ENCODE measurements at places on chromosomes 7 and 10.
A peak's percentile ranks its signal among the peaks of the same experiment; 100 is the strongest.

DNA sequence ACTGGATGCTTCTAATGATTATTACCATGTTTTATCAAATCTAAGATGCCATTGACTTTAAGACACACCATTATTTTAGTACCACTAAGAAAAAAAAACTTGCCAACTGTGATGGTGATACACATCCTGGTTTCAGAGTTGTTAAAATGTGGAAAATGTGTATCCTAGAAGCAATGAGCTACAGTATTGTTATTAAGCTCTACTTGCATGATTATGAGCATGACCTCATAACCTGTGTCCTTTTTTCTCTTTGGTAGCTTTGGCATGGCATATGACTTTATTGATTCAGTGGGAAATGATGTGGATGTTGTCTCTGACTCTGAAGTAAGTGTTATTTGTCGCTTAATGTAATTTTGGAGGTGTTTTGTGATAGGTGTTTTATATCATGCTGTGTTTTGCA lies 3.3 kb downstream of the EDRF1 start:
- DNase-seq: no peak

- no peak for DNase-seq
These were observed 4.9 kb downstream of the IPMK start for GRCh38 chr10:58262766-58263165.

DNA sequence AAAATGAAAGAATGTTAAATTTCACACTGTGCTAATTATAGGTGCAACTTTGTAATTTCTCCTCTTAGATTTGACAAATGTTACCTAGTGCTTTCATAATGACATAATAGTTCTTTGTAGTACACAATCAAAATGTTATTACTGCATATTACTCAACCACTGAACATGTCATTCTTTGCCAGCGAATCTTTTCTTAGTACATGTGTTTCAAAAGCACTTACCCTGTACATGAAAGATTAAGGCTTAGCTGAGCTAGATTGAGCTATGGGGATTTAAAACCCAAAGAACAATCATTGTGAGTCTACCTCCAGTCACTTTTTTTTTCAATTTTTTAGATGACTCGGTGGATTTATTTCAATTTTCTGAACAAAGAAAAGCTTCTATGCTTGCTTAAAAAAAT lies 123.5 kb upstream of the FERD3L start:
- DNase-seq: peak; percentile 76

DNA sequence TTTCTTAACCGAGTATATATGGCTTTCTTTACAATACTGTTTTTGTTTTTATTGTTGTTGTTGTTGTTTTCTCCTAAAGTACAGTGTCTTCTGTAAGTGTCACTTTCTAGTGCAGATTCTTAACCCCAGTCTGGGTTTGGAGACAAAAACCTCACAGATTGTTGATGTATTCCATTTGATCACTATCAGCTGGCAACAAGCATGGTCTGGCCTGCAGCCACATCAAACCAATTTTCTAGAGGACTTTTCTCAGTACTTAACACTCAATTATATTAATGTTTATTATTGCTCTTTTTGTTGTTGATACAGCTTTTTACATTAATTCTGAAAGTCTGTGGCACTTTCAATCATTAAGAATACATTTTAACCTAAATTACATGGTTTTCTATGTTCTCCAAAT lies 17.1 kb downstream of the LRRN3 start:
- DNase-seq: no peak

GRCh38 chr10:31219306-31219705 lies 99.7 kb upstream of the ZEB1 start:
- no peak for DNase-seq

DNA sequence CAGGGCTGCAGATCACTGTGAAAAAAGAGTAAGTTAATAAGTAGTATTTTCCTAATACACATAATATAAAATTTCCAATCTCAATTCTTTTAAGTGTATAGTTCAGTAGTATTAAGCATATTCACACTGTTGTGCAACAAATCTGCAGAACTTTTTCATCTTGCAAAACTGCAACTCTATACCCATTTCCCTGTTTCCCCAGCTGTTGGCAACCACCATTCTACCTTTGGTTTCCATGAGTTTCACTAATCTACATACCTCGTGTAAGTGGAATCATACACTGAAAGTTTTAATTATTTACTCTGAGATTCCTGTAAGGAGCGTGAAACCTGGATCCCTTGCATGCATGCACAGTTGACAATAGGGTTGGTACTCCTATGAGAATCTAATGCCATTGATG lies 155.4 kb downstream of the ZPBP start:
- no peak for DNase-seq

DNA sequence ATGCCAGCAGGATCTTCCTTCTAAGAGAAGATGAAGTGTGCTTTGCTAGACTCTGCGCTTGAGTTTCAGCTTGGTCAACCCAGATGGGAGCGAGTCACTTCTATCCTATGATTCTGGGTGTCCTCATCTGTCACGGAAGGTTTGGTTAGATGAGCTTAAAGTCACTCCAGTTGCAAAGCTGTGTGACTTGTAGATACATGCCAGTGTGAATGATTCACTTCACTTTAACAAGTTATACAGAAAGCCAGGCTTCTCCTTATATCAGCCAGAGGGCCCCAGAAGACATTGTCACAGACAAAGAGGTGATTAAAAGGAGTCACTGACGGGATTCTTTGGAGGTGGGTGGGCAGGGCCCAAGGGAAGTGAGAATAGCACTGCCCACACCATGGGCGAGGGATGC lies 122.6 kb upstream of the PFKP start:
- DNase-seq: no peak

- DNase-seq: peak; percentile 47
These were observed 1.8 kb downstream of the CCDC186 start for GRCh38 chr10:114172216-114172615.

- no peak for DNase-seq
These were observed 35.3 kb downstream of the RASGEF1A start for GRCh38 chr10:43231523-43232078.

DNA sequence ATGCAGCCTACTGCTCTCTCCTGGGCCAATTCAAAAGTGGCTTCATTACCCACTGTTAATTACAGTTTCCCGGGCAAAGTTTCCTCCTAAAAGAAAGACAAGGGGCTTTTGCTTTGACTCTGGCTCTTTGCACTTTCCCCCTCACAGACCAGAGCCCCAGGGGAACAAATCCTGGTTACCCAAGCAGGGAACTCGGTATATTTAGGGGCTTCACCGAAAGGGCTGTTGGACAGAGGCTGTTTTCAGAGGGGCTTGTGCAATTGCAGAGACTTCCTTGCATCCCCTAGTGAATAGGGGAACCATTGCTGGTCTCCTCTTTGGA lies 7.0 kb downstream of the CPA1 start:
- no peak for DNase-seq

GRCh38 chr7:130669085-130669700 lies 645 bp upstream of the COPG2 start:
- DNase-seq: peak; percentile 24

- DNase-seq: no peak
These were observed 146.6 kb downstream of the SH3PXD2A start for GRCh38 chr10:103708627-103709288.

GRCh38 chr7:137025469-137026175 lies 157.2 kb downstream of the CHRM2 start:
- peak; percentile 73 for DNase-seq

GRCh38 chr7:17109020-17109419 lies 189.4 kb upstream of the AHR start:
- DNase-seq: peak; percentile 83

GRCh38 chr10:127175357-127176110 lies 20.9 kb downstream of the INSYN2A start:
- DNase-seq: no peak

GRCh38 chr7:80432166-80432565 lies 79.7 kb downstream of the GNAT3 start:
- no peak for DNase-seq

DNA sequence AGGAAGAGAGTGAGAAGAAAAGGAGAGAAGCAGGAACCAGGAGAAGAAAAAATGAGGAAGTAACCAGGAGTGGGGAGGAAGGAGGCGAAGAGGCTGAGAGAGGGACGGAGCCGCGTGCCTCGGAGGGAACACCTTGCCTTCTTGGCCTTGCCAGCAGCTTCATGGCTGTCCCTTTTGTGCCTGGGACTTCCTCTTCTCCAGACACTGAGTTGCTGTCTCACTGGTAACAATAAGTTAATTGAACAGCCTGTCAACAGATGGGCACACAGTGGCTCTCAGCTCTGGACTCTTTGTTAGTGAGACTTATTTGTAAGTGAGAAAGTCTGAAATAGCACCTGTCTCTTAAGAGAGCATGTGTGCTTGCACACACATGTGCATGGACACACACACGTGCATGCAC lies 83.2 kb downstream of the GATA3 start:
- no peak for DNase-seq

DNA sequence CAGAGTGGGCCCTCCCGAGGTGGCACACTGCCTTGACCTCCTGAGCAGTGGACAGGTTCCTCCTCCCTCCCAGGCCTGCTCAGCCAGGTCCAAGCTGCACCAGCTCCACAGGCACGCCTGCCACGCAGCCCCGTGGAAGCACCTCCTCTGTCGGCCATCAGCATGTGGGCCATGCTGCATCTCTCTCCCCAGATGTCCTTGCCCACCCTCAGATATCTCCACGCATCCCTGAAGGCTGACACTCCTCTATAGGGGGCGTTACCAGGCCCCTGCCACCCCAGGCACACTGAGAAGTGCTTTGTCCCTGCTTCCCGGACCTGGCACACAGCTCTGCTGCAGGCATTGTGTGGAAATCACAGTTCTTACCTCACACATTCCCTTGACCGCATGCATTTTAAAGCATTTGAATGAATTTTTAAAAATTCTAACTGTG lies 598.5 kb downstream of the SDK1 start:
- DNase-seq: peak; percentile 13

DNA sequence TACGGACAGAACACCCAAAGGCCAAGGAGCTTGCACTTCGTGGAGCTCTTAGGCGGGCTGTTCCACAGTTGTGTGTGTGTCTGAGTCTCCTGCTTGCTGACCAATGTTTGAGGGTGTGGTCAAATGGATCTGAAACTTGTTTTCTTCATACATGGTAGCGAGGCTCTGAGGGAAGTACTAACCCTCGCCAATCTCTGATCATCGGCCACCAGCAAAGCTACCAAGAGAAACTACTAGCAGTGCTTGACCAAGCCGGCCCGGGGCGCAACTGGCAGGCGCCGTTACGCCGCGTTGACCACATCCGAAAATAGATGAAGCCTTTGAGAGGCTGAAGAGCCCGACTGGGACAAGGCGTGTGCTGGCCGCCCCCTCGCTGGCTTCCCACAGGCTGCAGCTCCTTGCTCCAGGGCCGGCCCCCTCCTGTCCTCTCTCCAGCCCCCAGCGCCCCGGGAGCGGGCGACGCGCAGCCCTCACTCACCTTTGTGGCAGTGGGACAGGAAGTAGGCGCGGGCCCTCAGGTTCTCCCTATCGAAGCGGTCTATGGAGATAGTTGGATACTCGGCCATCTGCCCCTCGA lies 384 bp downstream of the DCLRE1C start:
- peak; percentile 78 for DNase-seq

GRCh38 chr10:102394801-102395399 lies 605 bp upstream of the NFKB2 start:
- DNase-seq: peak; percentile 70

DNA sequence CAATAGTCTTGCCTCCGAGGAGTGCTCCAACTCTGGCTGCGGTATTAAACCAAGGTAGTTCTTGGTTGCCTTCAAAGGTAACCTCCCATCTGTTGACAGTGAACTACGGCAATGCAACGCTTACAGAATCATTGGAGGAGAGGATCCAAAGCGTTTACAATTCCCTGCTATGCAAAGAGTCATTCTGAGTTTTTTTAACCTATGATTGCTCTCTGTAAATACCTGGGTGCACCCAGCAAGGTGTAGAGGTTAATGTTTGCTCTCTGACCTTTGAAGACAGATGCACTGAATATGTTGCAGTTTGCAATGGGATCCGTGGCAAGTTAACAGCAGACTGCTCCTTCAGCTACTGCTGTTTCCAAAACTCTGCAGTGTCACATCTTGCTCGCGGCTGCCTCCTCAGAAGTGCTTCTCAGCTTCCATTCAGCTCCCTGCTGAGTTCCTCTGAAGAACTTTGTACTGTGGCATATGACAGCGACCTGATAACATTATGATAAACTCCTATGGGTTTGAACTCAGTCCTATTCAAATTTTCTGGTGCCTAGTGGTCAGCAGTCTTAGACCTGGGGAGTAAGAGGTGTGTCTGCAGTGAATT lies 29.0 kb downstream of the KIAA1217 start:
- DNase-seq: no peak

GRCh38 chr7:85659364-85659763 lies 472.5 kb upstream of the SEMA3D start:
- DNase-seq: peak; percentile 45

DNA sequence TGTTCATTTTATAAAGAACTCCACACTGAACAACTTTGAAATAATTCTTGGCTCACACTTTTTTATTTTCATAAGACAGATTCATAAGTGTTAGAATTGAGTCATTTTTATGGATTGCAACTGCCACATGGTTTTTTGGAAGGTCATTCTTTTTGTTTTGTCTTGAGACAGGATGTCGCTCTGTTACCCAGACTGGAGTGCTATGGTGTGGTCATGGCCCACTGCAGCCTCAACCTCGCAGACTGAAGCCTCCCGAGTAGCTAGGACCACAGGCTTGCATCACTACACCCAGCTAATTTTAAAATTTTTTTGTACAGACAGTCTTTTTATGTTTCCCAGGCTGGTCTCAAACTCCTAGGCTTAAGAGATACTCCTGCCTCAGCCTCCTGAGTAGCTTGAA lies 20.3 kb downstream of the BMS1 start:
- DNase-seq: no peak

DNA sequence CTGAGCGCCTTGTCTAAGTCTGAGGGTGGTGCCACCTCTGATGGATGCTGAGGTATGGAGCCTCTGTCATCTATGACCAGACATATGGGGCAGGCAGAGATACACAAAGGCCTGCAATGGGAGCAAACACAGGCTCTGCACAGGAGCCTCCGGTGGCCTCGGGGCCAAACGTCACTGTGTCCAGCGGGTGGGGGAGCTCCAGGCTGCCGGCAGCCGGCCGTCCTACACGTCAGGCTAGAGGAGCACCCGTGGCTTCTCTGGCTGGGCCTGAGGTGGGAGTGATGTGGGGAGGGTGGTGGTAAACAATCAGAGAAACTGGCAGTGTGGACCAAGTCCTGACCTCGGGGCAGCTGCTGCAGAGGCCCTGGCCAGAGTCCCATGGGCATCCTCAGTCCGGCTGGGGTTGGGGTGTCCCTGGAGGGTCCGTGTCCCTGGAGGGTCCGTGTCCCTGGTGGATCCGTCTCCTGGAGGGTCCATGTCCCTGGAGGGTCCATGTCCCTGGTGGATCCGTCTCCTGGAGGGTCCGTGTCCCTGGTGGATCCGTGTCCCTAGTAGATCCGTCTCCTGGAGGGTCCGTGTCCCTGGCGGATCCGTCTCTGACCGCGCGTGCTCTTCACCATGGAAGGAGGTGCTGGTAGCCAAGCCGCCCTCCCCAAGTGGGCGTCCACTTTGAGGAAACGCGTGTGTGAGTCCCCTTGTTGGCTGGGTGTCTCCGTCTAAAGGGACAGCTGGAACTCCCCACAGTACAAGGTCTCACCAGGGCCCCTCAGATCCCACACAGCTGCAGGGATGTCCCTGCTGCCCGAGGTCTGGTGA lies 24.2 kb upstream of the FAM20C start:
- no peak for DNase-seq

DNA sequence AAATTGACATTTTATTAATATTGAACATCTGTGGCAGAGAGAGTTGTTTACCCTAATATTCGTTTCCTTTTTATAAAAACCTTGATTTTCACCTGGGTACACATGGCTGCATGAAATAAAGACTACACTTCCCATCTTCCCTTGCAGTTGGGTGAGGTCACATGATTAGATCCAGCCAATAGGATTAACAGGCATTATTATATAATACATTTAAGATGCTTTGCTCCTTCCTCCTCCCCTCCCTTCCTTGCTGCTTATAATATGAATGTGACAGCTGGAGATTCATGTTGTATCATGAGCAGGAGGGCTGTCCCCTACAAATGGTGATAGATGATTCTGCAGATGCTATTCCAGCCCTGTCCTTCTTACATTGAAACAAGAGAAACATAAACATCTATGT lies 146.6 kb downstream of the SH2D4B start:
- peak; percentile 63 for DNase-seq

All from choroid plexus epithelial cell (primary cell).